ENCODE measurements at places on chromosomes 1 and 21. TPM values are rescaled to one million over a fixed set of nuclear protein-coding genes. Genes with fewer than 3 reads are reported as not detected.

The WNT3A gene
- not detected for total RNA-seq

The SLC25A34 gene
- total RNA-seq, result 17.8 TPM

The KCNE1 gene
- total RNA-seq, result 4.8 TPM

The STX12 gene
- 33.7 TPM for total RNA-seq

The FOXD3 gene
- total RNA-seq, result 0.16 TPM

The TMEM269 gene
- not detected for total RNA-seq

The RIPPLY3 gene
- total RNA-seq, result not detected

The NLRP3 gene
- 0.51 TPM for total RNA-seq

The PODN gene
- 61.8 TPM for total RNA-seq

The TSPAN2 gene
- 7.1 TPM for total RNA-seq

The GSTM1 gene
- total RNA-seq, result 26.8 TPM

The PDE9A gene
- 3.3 TPM for total RNA-seq

The ELF3 gene
- total RNA-seq, result 0.68 TPM

The SHISA4 gene
- total RNA-seq, result 133 TPM

The WDR64 gene
- not detected for total RNA-seq

The HTR1D gene
- total RNA-seq, result not detected

All from heart left ventricle (tissue), 16 donors.